ENCODE measurements at places on chromosomes 1 and 21. TPM values are rescaled to one million over a fixed set of nuclear protein-coding genes. Genes with fewer than 3 reads are reported as not detected.

The SNIP1 gene
- 9.0 TPM for total RNA-seq

The EPB41 gene
- 39.4 TPM for total RNA-seq

DNA sequence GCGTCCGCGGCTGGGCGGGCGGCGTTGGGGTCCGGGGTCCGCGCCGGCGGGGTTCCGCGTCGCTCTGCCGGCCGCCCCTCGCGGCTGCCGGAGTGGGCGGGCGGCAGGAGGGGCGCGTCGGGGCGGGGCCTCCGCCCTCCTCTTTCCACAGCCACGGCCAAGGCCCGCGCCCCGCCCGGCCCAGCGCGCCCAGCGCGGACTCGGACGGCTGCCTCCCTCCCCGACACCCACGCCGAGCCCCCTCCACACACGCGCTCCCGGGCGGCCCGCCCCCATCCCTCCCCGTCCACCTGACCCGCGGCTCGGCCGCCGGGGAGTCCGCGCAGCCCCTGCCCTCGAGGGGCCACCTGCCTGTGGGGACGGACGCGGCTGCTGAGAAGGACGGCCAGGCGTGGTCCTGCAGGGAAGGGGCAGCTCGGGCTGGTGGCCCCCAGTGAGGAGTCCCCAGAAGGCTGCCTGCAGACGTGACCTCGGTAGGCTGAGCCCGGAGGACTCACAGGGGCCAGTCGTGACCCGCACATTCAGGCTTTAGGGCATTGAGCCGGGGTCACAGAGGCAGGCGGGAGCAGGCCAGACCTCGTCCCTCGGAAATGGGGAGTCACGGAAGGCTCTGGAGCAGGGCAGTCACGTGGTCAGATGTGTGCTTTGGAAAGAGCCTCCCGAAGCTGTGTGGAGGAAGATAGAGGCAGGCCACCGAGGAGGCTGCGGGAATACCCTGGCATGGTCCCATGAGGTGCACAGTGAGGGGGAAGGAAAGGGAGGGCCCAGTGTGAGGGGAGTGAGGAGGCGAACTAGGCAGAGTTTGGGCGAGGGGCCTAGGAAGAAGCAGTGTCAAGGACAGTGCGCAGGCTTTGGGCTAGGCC is at the start of gene COL8A2:
Gene COL8A2 (minus strand): TSS at position 94 of the 863 bp plus-strand sequence. CDS start 24,980 bp downstream, outside the sequence.
- DNase-seq, result no peak

DNA sequence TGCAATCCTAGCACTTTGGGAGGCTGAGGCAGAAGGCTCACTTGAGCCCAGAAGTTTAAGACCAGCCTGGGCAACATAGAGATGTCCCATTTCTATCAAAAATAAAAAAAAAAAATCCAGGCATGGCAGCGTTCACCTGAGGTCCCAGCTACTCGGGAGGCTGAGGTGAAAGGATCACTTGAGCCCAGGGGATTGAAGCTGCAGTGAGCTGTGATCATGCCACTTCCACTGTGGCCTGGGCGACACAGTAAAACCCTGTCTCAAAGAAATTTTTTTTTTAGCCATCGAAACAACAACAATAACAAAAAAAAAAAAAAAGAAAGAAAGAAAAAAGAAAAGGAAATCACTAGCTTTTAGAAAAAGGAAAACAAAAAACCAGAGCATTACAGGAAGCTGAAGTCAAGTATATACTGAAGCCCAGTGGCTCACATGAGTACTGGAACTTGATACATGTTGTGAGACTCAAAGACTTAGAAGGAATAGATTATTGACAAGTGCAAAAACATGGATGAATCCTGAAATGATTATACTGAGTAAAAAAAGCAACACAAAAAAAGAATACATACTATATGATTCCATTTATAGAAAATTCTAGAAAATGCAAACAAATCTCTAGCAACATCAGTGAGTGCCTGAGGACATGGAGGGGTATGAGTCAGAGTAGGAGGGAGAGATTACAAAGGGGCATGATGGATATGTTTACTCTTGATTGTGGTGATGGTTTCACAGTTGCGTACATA is 6.1 kb upstream of the RABGAP1L start:
- DNase-seq, result no peak

- peak; percentile 11 for DNase-seq
These were observed 219.2 kb downstream of the FOXD2 start for GRCh38 chr1:47656719-47657685.

GRCh38 chr1:29513357-29513756 is 277.0 kb downstream of the PTPRU start:
- DNase-seq, result peak; percentile 13

- no peak for DNase-seq
These were observed 35.9 kb upstream of the CCSAP start for GRCh38 chr1:229378586-229379367.

GRCh38 chr1:174134003-174134659 is 25.2 kb upstream of the RABGAP1L start:
- no peak for DNase-seq

Measured in G401 (cell line).